Mesenteric fat pad (tissue), 1 donor: ENCODE measurements at places on chromosomes 16 and 17. TPM values are rescaled to one million over a fixed set of nuclear protein-coding genes. Genes with fewer than 3 reads are reported as not detected.

- DNase-seq: no peak
Observed at GRCh38 chr17:35555691-35556090, 4.9 kb downstream of the SLFN14 start.

DNA sequence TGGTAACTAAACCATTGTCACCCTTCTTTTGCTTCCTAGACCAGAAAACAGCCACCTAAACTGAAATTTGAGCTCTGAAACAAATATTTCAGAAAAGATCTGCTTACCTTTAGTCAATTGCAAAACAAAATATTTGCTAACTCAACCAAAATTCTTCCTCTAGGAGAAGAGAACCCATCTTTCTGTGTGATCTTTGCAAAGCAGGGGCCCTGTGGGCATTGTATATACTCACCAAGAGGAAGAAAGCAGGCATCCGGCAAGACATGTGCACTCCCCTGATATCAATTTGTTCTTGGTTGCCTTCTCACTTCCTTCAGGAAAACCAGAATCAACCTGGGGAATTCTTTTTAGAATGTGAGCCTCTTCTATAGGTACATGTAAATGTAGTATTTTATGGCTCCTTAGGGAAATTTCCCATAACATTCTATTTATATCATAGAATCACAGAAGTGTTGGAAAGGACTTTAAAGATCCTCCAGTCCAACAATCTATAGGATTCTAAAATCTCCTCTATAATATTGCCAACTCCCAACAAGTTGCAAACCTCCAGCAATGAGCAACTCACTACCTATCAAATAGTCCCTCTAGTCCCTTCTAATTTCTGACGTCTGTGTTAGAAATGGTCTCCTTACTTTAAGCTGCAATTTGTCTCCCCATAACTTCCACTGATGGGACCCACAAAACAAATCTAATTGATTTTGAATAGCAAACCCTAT lies 966 bp downstream of the SLFN14 start:
- no peak for DNase-seq

DNA sequence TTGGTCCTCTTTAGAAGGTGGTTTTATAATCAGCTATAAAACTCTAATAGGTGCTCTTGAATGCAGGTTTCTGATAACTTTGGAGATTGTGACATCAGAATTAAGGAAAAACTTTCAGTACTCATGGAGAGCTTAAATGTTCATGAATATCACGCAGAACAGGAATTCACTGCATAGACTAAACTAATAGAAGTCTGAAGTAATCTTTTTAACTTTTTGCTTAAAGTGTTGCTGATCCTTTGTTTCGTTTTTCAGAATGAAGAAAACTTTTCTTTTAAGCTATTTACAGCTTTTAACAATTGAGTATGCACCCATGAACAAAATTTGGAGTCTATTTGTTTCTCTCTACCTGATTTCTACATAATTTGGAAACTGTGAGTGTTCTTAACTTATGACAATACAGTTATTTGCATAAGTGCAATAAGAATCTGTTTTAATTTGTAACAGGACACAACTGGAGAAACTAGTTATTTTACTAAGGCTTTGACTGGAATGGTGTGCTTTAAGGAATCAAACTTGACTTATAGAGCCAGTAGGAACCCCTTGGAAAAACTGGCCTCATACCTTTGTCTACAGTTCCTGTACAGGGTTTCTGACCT lies 17.0 kb upstream of the TRIM25 start:
- DNase-seq: no peak

DNA sequence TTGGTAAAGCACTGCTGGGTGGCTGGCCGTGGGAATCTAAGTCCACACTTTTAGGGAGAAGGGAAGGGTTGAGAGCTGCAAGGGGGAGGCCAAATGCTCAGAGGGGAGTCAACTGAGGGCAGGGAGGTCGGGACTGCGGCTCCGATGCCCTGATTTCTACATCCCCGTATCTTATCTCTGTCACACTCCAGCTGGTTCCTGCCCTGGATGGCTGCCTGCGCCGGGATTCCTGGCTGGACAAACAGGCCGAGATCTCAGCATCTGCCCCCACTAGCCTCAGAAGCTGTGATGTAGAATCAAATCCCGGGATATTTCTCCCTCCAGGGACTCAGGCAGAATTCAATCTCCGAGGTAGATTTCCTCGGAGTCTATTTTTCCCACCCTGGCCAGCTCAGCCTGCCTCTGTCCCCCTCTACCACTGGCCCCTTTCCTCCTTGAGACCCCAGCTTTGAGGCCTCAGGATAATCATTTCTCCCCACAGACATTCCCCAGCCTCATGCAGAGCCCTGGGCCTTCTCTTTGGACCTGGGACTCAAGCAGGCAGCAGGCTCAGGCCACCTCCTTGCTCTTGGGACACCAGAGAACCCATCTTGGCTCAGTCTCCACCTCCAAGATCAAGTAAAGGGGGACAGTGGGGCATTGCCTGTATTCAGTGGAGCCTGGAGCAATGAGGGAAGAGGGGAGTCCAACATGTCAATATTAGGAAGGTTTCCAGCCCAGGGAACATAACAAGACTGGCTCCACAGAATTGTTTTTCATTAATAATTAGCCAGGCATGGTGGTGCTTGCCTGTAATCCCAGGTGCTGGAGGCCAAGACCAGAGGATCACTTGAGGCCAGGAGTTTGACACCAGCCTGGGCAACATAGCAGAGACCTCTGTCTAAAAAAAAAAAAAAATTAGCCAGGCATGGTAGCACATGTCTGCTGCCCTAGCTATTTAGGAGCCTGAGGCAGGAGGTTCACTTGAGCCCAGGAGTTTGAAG lies 1.8 kb downstream of the SHBG start:
- no peak for DNase-seq

DNA sequence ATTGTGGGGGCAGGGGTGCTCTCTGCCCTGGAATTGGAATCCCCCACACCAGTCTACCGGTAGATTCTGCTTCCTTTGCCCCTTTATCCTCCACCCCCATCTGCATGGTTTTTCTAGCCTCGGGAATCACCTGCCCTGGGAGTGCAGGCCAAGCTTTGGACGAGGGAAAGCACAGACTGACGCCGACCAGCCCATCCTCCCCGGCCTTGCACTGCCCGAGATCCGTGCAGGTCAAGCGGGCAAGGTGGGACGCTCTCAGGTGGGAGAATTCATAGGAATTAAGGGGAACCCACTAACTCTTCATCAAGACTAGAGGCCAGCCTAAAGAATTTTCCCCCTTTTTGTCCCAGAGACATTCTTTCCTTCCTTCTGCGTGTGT lies 9.9 kb upstream of the HOXB13 start:
- DNase-seq: no peak

- DNase-seq: no peak
Observed at GRCh38 chr17:56171186-56171959, 18.1 kb downstream of the ANKFN1 start.

The GDPD1 gene
- total RNA-seq: 1.2 TPM

DNA sequence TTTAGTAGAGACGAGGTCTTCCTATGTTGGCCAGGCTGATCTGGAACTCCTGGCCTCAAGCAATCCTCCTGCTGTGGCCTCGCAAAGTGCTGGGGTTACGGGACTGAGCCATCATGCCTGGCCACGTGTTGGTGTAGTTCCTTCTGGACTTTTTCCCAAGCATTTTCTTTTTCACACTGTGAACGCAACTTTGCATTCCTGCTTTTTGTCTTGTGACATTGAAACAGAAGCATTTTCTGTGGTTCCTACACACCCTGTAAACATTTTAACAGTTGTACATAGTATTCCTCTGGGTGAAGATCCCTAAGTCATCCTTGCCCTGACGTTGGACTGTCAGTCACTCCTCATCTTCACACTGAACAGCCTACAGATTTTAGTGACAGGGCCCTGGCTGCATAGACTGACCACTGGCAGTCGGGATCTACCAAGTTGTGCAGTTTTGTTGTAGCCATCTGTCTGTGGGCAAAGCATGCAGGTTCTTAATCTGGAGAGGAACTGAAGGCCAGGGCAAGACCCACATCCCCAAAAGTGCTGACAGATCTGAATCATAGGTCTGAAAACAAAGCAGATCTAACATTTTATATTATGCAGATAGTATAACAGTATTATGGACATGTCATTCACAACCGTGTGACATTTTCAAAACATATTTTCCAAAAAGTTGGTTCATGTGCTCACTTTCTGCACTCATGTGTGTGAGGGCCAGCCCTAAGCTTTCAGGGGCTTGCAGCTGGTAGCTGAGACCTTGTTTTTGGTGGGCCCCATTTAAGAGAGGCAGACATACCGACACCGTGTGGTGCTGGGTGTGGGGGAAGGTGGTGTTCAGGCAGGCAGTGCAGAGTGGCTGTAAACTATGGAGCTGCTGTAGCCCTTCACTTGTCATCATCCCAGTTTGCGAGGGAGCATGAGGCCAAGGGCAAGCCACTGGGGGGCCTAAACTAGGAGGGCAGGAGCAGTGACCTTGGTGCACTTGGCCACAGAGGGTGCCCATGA lies 59.9 kb downstream of the EPN2 start:
- DNase-seq: no peak
